ENCODE measurements at places on chromosomes 3 and 15. TPM values are rescaled to one million over a fixed set of nuclear protein-coding genes. Genes with fewer than 3 reads are reported as not detected.
A peak's percentile ranks its signal among the peaks of the same experiment; 100 is the strongest.

PLA2G4E gene
- total RNA-seq: not detected

SLC4A7 gene
- 114 TPM for total RNA-seq

IL12A gene
- total RNA-seq: 0.77 TPM

DNA sequence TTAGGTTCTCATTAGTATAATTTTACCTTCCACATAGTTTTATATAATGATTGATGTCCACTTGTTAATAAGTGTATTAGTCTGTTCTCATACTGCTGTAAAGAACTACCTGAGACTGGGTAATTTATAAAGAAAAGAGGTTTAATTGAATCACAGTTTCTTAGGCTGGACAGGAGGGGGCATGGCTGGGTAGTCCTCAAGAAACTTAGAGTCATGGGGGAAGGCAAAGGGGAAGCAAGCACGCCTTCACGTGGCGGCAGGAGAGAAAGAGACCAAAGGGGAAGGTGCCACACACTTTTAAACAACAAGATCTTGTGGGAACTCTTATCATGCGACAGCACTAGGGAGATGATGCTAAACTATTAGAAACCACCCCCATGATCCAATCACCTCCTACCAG lies 19.2 kb downstream of the DZIP3 start:
- DNase-seq: peak; percentile 31

- DNase-seq: no peak
Observed at GRCh38 chr15:69340243-69340900, 41.7 kb downstream of the PAQR5 start.

- no peak for DNase-seq
Observed at GRCh38 chr15:62835351-62835750, 207.2 kb upstream of the TPM1 start.

Data from neural progenitor cell (in vitro differentiated cells).